ENCODE measurements at places on chromosomes 2 and 18.

- DNase-seq: no peak
Measured at GRCh38 chr2:168009900-168010299, 237.5 kb downstream of the STK39 start.

GRCh38 chr18:43587538-43588153 is 310.4 kb upstream of the SYT4 start:
- peak; percentile 65 for DNase-seq

GRCh38 chr2:22952656-22953225 is 432.2 kb upstream of the KLHL29 start:
- DNase-seq: no peak

DNA sequence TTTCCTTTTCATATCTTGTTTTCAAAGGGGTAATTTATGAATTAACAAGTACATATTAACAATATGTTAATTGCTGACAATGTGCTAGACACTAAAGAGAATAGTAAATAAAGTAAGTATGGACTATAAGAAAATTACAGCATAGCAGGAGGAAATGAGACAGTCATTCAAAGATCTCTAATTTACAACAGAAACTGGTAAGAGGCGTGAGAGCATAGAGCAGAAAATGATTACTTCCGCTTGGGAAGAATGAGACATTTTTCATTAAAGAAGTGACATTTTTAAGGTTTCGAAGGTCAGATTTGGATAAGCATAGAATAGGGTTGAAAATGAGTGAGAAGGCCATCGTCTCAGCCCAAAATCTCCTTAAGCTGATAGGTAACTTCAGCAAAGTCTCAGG is 184.4 kb upstream of the SESTD1 start:
- DNase-seq: no peak

GRCh38 chr18:31680831-31681568 is 3.4 kb downstream of the B4GALT6 start:
- DNase-seq: no peak

- peak; percentile 51 for DNase-seq
Measured at GRCh38 chr2:128069769-128070168, 21.2 kb upstream of the UGGT1 start.

GRCh38 chr18:39845106-39845505 is 2109.9 kb upstream of the PIK3C3 start:
- no peak for DNase-seq

GRCh38 chr2:11344956-11345677 is 681 bp upstream of the ROCK2 start:
- DNase-seq: peak; percentile 68
